ENCODE measurements at places on chromosomes 2 and 18. TPM values are rescaled to one million over a fixed set of nuclear protein-coding genes. Genes with fewer than 3 reads are reported as not detected.

Gene ALPI
- total RNA-seq = not detected

Gene CLIP4
- total RNA-seq = 20.5 TPM

Gene FAM228A
- not detected for total RNA-seq

DNA sequence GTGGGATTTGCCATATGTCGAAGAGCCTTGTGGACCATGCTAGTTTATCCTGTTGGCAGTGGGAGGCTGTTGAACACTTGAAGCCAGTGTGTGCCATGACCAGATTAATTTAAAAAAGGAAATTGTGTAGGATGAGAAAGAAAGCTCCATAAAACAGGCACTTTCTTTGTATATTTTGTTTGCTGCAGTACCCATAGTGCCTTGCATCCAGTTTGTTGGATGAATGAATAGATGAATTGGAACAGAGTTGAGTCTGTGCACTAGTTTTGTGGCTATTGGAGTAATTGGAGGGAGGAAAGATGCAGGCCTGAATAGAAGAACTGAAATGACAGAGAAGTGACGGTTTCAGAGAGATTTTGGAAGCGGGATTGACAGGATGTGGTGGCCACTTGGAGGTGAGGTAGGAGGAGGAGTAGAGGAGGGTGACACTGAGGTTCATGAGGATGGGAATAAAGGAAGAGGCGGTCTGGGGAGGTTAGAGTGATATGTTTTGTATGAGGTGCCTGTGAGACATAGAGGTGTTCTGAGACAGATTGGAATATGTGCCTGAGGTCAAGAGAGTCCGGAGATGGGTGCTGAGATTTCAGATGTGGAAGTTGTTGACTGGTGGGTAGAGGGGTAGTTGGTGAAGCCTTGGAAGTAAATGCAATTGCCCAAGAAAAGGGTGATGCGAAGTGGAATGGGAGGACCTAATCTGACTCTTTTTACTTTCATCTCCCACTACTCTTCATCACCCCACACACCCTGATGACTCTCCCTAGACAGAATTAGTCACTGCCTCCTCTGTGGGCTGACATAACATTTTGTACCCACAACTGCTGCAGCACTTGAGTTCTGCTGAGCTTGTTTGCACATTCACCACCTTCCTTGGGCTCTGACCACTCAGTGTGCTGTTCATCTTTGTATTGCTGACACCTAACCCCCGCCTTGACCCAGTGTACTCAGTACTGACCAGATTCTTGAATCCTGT is 5.1 kb downstream of the DGUOK start:
- peaks cover 61% of the 10 kb centered on the region for H3K4me1 ChIP-seq
- DNase-seq = no peak
- H3K4me3 ChIP-seq = peak overlapping the region; percentile 9
- no peaks in the 10 kb centered on the region for H3K27me3 ChIP-seq
- peaks cover 13% of the 10 kb centered on the region for H3K36me3 ChIP-seq
- no peak overlapping the region for H3K27ac ChIP-seq

- no peak overlapping the region for H3K27ac ChIP-seq
- H3K4me1 ChIP-seq = no peaks in the 10 kb centered on the region
- no peaks in the 10 kb centered on the region for H3K36me3 ChIP-seq
- no peaks in the 10 kb centered on the region for H3K27me3 ChIP-seq
- no peak overlapping the region for H3K4me3 ChIP-seq
Observed at GRCh38 chr18:37639846-37640245, 74.2 kb upstream of the CELF4 start.

- no peaks in the 10 kb centered on the region for H3K36me3 ChIP-seq
- H3K27me3 ChIP-seq = no peaks in the 10 kb centered on the region
- no peak for DNase-seq
- no peak overlapping the region for H3K4me3 ChIP-seq
- no peak overlapping the region for H3K27ac ChIP-seq
Observed at GRCh38 chr18:23217781-23218180, 82.5 kb downstream of the CABLES1 start.

DNA sequence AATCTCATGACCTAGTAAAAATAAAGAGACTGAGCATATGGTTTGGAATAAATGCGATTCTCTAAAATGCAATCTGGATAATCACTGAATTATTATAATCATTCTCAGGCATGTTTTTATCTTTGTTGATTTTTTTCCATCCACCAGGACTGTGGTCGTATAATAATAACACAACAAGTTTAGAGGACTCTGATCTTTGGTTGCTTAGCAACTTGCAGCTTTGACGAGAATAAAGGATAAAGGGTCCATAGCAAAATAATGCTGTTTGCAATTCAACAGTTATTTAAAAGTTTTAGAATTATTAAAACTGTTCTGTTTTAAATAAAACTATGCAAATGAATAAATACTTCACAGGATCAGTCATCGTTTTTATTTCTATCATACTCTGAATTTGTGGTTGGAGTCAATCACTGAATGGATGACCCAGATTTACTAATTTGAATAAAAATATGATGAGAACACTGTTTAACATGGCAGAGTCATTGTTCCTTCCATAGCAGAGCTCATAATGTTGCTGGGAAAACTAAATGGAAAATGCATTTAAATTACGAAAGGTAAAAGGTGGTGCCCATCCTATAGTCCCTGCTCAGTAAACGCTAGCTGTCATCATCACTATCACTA is 29.3 kb downstream of the DNER start:
- no peak for DNase-seq
- H3K36me3 ChIP-seq = no peaks in the 10 kb centered on the region
- H3K4me1 ChIP-seq = no peaks in the 10 kb centered on the region
- no peak overlapping the region for H3K4me3 ChIP-seq

DNA sequence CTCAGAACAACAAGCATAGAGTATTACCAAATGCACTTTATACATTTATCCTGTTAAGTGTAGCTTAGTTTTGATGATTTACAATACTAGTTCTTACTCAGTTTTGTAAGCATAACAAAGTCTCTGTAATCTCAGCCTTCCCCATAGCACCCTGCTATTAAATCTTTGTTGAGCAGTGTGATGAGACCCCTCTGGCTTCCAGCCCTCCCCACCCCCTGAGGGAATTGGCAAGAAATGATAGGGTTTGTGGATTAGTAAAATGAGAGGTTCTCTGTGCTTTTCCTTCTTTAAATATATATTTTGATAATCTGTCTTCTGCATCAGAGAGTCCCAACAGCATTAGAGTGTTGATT is 37.2 kb downstream of the ZNF521 start:
- DNase-seq = no peak
- H3K27ac ChIP-seq = no peak overlapping the region
- H3K4me3 ChIP-seq = no peak overlapping the region
- H3K4me1 ChIP-seq = no peaks in the 10 kb centered on the region

DNA sequence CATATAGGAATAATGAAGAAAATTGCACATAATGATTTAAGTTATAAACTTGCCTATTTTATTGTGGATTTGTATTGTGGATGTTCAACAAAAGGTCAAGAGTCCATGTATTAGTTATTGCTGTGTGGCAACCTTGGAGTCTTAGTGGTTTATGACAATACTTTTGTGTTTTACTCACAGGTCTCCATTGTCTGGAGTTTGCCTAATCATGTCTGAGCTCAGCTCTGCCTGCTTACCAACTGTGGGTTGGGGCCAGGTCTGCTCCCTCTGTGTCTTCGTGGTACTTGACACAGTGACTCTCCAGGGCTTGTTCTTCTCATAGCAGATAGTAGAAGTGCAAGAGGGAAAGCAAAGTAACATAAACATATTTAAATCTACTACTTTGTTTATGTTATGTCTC is 382.5 kb downstream of the CBLN2 start:
- H3K27ac ChIP-seq = no peak overlapping the region
- DNase-seq = no peak
- H3K27me3 ChIP-seq = no peaks in the 10 kb centered on the region
- no peaks in the 10 kb centered on the region for H3K4me1 ChIP-seq
- no peak overlapping the region for H3K4me3 ChIP-seq
- H3K36me3 ChIP-seq = no peaks in the 10 kb centered on the region

DNA sequence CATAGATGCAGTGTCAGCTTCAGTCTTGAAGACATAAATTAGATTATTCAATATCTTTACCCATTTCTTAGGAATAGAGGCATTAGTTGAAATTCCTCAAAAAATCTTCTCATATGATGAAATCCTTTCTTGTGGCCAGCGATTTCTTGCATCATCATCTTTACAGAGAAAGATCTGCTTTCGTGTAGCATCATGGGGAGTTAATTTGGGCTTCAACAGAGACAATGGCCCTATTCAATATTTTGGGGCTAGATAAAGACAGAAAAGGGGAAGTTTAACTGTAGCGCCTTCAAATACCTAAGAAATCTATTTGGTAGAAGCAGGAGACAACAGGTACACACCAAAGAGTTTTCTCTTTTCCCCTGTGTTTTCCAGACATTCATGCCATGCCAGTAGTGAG is 73.8 kb downstream of the TGFA start:
- no peaks in the 10 kb centered on the region for H3K27me3 ChIP-seq
- H3K27ac ChIP-seq = no peak overlapping the region
- peaks cover 5% of the 10 kb centered on the region for H3K4me1 ChIP-seq
- no peak overlapping the region for H3K4me3 ChIP-seq
- H3K36me3 ChIP-seq = no peaks in the 10 kb centered on the region

DNA sequence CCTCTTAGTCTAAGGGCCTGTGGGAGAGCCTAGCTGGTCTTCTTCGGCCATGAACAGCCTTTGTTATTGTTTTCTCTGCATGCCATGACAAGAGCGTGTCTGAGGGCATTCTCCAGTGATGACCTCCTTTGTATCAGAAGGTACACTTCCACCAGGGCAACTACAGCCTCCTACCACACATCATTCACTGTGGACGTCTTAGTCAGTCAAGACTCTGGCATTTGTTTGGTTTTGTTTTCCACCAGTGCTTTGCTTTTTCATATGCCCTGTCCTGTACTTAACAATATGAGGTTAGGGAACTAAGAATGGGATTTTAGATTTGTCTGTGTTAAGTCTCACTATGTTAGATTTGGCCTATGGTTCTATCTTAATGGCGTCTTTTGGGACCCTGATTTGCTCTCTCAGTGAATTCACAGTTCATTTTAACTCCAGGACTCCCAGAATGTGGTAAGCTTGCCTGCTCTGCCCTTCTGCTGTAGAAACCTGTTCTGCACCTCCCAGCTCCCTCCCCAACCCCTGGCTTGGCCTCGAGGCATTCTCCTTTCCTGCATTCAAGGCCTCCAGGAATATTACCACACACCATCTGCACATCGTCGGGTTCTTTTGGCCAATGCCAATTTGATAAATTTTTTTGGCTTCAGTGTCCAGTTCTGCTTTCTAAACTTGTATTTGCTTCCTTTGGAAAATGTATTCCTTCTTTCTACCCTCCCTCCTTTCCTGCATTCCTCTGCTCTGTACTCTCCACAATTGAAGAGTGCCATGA is 42.8 kb upstream of the IL1R1 start:
- no peaks in the 10 kb centered on the region for H3K4me1 ChIP-seq
- no peak for DNase-seq
- no peak overlapping the region for H3K4me3 ChIP-seq

DNA sequence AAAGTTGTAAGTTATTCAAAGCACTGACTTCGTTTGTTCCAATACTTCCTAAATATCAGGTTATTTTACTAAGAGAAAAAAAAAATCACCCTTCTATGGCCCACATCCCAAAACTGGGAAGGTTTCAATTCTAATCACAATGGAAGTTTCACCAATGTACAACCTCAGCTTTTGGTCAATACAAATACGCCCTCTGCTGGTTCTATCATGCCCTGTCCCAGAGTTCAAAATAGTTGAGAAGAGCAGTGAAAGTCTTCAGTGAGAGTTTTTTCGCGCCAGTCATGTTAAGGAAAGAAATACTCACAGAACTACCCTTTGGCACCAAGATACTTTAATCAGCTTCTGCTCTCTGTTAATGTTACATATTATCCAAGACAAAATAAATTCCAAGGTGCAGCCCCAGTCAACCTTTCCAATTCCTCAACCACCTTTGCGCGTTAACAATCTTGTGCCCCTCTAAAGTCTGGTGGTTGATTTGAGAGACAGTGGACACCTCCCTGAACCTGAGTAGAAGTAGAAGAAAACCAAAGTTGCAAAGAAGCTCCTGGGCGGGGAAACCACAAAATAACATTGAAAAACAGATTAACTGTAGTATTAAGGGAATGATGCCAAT is 59.9 kb downstream of the SUMO1 start:
- H3K27ac ChIP-seq = no peak overlapping the region
- no peaks in the 10 kb centered on the region for H3K27me3 ChIP-seq
- H3K4me3 ChIP-seq = no peak overlapping the region
- peak; percentile 39 for DNase-seq
- H3K4me1 ChIP-seq = no peaks in the 10 kb centered on the region

- peaks cover 6% of the 10 kb centered on the region for H3K36me3 ChIP-seq
- no peak overlapping the region for H3K27ac ChIP-seq
- DNase-seq = no peak
Observed at GRCh38 chr2:197297772-197298318, 12.7 kb downstream of the ANKRD44 start.

- no peaks in the 10 kb centered on the region for H3K27me3 ChIP-seq
- H3K4me3 ChIP-seq = peak overlapping the region; percentile 80
- peak overlapping the region; percentile 91 for H3K27ac ChIP-seq
- H3K36me3 ChIP-seq = no peaks in the 10 kb centered on the region
Observed at GRCh38 chr2:173962031-173962430, 3.1 kb downstream of the SP3 start.

DNA sequence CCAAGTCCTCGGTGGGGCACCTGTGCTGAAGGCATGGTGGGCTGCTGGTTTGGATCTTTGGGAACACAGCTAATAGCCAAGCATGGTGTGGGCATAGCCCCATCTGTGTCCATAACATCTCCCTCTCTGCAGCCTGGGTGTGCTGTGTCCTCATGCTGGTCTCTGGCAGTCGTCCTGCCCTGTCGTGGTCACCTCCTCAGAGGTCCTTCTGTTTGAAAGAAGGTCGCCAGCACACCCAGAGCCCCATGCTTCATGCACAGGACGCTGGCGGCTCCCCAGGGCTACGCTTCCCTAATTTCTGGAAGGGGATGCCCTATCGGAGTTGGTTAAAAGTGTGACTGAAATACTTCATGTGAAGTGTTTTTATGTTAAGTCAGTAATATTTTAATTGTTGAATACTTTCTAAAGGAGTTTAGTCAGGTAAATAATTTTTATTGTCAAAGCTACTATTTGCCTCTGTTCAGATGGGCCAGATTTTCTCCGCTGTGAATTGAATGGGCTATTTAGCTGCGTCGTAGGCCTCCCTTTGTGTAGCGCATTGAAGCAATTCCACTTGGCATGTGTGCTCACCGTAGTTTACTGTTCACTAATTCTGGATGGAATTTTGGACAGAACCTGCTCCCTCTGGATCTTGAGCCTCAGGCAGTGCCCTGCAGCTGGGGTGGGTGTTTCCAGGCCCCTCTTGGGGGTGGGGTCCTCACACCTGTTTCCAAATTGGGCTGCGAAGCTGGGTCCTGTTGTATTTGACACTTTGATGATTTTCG is 81.9 kb downstream of the WDSUB1 start:
- H3K27me3 ChIP-seq = peaks cover 4% of the 10 kb centered on the region
- DNase-seq = no peak
- H3K4me3 ChIP-seq = no peak overlapping the region
- H3K4me1 ChIP-seq = peaks cover 30% of the 10 kb centered on the region
- H3K27ac ChIP-seq = no peak overlapping the region
- H3K36me3 ChIP-seq = no peaks in the 10 kb centered on the region

GRCh38 chr2:200624026-200624425 is 38.2 kb downstream of the AOX1 start:
- no peaks in the 10 kb centered on the region for H3K27me3 ChIP-seq
- H3K4me3 ChIP-seq = no peak overlapping the region
